Uterus (tissue), 4 donors: ENCODE measurements at places on chromosomes 1 and 21.

DNA sequence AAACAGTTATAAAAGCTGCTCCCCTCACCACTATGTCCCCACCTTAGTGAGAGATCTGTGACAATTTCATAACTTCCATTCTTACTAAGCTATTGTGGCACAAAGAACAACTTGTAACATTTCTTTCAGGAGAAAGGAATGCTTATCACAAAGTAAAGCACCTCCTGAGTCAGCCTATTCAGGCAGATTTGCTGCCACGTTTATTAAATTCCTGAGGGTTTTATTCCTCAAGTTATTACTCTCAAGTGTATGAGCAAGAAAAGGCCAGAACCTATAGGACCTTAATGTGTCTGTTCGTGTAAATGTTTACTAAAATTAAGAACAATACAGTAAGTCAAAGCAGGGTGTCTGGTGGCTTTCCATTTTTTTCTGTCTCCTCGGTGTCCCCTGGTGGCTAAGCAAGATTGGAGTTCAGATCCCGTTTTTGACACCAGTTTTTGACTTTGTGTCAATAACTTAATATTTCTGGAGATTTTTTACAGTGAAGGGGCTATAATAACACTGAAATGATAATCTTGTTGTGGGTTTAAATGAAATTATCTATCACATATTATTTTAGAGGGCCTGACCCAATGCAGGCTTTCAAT lies 1539.6 kb downstream of the BRINP3 start:
- no peak for DNase-seq

- DNase-seq, result no peak
Observed at GRCh38 chr1:232937741-232938375, 12.6 kb upstream of the NTPCR start.

- no peak for DNase-seq
Observed at GRCh38 chr1:246750752-246751151, 26.5 kb downstream of the SCCPDH start.

DNA sequence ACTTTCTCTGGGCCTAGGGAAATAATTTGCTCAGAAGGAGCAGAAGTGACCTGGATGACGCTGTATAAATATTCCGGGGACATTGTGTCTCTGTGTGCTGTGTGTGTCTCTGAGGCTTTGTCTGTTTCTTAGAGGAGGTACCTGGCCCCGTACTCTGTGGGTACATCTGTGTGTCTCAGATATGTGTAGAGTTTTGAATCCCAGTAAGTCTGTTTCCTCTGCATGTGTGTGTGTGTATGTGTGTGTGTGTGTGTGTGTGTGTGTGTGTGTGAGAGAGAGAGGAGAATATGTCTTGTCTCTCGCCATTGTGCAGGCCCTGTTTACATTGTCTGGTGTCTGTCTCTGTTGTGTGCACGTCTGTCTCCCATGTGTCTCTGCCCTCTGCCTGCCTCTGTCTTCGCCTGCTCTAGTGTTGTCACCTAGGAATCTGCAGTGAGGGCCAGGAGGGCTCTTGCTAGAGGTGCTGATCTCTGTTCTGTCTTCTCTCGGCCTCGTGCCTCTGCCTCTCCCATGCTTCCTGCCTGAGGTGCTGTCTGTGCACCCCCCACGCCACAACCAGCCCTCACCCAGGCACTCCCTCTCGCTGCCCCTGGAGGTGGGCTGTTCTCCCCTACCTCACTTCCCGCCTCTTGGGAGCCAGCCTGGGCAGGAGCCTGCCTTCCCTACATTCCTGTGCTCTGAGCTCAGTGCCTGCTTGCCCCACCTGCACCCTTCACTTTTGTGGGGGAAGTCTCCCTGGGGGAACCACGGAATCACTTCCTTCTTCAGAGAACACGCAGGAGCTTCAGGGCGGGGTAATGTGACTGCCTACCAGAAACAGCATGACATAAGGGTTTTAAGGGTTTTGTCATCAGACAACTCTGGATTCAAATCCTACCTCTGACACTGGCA lies 5.9 kb downstream of the MAP7D1 start:
- no peak for DNase-seq
